ENCODE measurements at places on chromosomes 3 and 15. TPM values are rescaled to one million over a fixed set of nuclear protein-coding genes. Genes with fewer than 3 reads are reported as not detected.

Gene UROC1
- not detected for total RNA-seq

Gene CALML4
- 16.8 TPM for total RNA-seq

Gene GPR156
- total RNA-seq, result 0.73 TPM

DNA sequence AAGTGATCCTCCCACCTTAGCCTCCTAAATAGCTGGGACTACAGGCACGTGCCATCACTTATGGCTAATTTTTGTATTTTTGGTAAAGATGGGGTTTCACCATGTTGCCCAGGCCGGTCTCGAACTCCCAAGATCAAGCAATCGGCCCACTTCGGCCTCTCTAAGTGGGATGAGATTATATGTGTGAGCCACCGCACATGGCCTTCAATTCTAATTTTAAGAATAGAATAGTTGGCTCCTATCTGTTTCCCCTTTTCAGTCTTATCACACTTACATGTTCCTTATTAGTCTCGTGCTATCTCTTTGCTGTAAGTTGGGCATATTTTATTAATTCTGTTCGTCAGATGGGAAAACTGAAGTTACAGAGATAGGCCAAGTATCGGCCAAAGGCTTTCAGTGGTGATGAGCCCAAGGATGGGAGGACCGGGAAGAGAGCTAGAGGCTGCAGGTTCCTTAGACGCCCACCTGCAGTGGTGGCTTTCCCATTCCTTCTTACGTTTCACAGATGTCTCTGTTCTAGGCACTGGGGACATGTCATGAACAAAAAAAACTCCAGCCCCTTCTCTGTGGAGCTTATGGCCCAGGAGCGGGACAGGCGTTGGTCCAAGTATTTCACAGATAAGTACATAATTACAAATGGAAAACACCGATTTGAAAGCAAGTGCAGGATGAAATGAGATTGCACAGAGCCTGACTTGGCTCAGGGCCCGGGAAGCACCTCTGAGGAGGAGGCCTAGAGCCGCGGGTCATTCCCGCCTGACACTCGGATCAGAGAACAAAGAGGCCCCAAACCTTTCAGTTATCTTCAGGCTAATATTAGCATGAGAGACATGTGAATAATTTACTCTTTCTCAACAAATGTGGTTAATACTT is 91.1 kb upstream of the KLF13 start:
- ATAC-seq, result peak; percentile 28

GRCh38 chr3:196292286-196292923 is 4.9 kb upstream of the PCYT1A start:
- no peak for ATAC-seq

DNA sequence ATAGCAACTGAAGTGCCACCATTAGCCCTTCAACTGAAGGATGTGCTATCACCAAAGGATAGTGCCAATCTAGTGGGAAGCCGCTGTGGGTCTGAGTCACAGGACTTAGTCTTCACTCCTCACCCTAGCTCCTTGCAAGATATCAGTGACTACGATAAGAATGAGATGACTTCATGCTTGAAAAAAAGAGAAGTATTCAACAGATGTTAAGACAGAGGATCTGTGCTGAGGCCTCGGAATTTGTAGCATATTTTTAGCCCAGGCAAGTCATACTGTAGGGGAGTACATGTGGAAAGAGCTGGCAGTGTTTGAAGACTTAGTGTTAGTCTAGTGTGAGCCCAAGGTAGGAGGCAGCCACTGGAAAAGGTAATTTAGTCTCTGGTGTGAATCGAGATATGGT is 270.7 kb upstream of the LRTM1 start:
- ATAC-seq, result peak; percentile 28

DNA sequence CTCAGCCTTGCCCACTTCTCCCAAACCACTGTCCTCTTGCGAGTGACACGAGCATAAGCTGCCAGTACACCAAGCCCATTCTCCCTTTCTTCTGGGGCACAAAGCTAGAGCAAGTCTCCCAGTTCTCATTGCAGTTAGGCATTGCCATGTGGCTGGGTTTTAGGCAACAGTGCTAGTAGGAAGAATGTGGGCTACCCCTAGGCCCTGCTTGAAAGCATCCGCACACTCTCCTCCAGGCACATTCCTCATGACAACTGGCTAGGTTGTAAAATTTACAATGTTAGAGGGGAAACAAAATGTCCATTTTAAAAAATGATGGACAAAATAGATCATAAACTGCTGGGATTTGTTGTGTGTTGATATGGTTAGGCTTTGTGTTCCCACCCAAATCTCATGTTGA is 19.7 kb downstream of the ITGB5 start:
- no peak for ATAC-seq

GRCh38 chr15:58678683-58679082 is 70.8 kb downstream of the ADAM10 start:
- no peak for ATAC-seq

Data from gastroesophageal sphincter (tissue), 4 donors.